Erythroblast (primary cell): ENCODE measurements at places on chromosomes 5 and 9.
A peak's percentile ranks its signal among the peaks of the same experiment; 100 is the strongest.

DNA sequence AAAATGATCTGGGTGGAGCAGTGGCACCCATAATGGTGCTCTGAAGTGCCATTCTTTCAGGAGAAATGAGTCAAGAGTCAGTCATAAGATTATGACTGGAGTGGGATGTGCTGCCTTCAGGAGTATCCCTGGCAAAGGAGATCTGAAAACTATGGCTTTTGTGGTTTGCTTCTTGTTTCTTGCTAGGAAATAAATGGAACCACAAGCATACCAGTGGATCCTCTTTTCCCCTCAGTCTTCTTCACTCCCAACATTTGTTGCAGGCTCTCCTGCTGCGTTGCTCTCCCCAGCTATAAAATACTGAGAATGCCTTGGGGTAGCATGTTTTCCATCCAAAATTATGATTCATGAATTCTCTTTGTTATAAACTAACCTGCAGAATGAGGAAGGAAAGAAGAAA, 199.1 kb downstream of the NNT start:
- DNase-seq = no peak

DNA sequence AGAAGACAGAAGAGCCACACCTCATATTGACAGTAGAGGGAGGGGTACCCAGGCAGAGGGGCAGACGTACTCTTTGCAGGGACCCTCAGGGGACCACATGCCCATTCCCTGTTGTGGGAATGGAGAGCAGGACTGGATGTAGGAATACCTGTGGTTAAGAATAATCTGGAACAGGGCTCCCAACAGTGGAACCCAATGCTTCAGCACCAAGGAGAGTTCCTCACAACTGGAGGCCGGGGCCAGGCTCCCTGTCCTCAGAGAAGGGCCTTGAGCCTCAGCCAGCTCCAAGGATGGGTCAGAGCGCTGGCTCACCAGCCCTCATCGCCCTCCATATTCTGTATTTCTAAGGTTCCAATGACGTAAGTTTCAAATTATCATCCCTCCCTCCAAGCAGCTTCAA, 7.4 kb upstream of the SHC3 start:
- DNase-seq = peak; percentile 14

GRCh38 chr5:78243639-78244038, 50.9 kb downstream of the AP3B1 start:
- no peak for DNase-seq

DNA sequence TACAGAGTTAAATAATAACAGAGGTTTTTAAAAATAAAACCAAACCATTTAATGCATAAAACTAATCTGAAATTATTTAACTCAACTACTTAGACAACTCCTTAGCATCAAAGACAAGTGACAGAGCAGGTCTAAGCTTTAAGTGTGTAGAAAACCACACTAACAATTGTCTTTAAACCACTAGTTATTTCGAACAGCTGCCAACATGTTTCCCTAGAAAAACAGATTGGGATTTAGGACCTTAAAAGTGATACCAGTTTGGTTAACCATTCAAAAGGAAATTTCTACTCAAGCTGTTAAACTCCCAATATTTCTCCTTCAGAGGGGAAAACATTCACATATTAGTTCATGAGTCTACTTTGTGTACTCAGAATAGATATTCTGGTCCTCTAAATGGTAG, 208.7 kb downstream of the BNC2 start:
- DNase-seq = no peak

DNA sequence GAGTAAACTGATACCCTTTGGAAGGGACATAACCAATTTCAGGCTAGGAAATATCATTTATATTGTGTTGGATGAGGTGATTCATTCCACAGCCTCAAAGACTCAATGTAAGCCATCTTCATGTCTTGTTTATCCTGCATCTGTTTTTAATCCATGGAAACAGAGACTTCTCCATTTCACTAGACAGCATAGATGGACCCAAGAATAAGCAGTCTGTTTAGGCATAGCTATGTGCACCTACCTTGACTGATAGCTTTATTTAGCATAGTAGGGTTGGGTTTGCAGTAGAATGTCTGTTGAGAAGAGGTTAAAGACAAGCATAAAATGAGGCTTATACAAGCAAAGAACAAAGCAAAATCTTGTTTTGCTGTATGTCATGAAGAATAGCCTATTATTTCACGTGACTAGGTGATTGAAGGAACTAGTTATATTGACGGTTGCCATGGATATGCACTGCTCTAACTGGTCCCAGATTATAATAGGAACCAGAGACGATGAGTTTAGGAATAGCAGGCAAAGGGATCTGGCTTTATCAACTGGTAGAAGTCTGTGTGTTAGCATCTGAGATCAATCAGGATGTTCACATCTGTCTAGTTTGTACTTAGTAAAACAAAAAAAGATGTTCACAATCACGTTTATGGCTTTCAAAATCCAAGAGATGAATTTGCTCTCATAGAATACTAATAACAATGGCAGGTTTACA, 154.8 kb upstream of the KLF9 start:
- DNase-seq = no peak

GRCh38 chr5:80653502-80653901, 950 bp upstream of the MSH3 start:
- DNase-seq = peak; percentile 72

- DNase-seq = no peak
Observed at GRCh38 chr5:86011937-86012336, 605.8 kb upstream of the COX7C start.

DNA sequence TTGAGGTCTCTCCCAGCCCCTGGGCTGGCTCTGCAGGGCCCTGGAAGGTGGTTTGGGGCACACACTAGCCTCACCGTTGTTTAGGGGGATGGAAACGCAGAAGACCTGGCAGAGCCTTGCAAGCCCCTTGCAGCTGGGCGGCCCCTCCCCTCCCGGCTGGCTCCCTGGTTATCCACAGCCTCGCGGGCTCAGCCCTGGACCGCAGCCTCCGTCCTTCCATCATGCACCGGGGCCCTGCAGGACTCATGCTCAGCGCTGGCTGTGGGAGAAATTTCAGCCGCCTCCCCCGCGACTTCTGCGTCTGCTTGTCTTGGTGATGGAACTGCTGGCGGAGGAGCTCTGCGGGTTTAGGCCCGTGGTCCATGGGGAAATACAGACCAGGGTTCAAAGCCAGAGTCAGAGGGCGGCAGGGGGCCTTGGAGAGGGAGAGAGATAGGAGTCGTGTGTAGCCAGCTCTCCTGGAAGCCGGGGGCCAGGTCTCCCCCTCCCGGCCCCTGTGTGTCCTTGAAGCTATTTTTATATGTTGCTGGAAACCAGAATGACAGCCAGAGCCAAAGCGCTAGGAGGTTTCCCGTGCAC, 75.8 kb upstream of the IER5L start:
- no peak for DNase-seq

GRCh38 chr5:140214831-140215230, 39.8 kb downstream of the CYSTM1 start:
- no peak for DNase-seq

DNA sequence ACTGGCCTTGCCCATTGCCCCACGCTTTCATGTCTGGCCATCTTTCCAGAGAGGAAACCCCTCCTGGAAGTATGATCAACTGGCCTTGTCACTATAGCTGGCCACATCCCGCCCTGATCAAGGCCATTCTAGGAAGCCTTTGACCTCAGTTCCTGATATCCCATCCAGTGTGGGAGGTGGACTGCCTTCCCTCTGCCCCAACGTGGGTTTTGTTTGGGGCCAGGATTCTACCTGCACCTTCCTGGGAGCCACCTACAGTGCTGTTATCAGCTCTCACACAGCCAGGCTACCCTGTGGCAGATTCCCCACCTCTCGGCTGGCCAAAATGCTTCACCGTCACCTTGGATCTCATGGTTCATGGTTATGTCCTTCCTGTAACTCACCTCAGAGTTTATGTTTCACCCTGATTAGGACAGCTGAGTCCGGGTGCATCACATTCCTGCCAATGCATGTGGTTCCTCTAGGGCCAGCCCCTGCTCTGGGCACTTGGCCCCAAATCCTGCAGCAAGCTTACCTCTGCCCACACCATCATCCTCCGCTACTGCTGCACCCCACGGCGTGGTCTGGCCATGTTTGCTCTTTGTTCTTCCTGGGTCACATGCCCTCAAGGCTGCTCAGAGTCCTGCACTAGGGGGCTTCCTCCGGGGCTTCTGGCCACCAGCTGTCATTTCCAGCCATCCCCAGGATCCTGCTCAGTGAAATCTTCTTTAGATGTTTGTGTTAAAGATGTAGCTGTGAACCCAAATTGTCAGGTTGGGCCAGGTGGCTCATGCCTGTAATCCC, 24.2 kb upstream of the S1PR3 start:
- no peak for DNase-seq

GRCh38 chr9:136409557-136410455, 608 bp downstream of the ENTR1 start:
- DNase-seq = peak; percentile 54

GRCh38 chr9:78035383-78035993, 3.9 kb upstream of the GNAQ start:
- DNase-seq = peak; percentile 86

DNA sequence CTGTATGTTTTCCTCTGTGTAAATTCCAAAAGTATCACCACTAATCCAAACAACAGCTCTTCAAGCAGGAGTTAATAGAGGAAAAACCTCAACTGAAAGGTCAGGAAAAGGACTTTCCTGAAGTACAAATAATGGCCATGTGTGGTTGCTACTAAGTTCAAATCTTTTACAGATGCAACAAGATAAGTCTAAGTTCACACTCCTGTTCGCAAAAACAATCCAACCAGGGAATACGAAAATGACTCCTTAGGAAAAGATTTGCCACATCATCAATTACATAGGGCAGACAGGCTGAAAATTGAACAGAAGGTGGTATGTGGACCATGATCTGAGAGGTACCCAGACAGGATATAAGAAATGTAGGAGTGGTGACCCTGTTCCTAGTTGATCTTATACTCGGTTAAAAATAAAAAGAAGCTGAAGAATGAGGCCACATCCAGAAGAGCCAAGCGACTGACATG, 210.2 kb downstream of the TSSK1B start:
- DNase-seq = no peak

DNA sequence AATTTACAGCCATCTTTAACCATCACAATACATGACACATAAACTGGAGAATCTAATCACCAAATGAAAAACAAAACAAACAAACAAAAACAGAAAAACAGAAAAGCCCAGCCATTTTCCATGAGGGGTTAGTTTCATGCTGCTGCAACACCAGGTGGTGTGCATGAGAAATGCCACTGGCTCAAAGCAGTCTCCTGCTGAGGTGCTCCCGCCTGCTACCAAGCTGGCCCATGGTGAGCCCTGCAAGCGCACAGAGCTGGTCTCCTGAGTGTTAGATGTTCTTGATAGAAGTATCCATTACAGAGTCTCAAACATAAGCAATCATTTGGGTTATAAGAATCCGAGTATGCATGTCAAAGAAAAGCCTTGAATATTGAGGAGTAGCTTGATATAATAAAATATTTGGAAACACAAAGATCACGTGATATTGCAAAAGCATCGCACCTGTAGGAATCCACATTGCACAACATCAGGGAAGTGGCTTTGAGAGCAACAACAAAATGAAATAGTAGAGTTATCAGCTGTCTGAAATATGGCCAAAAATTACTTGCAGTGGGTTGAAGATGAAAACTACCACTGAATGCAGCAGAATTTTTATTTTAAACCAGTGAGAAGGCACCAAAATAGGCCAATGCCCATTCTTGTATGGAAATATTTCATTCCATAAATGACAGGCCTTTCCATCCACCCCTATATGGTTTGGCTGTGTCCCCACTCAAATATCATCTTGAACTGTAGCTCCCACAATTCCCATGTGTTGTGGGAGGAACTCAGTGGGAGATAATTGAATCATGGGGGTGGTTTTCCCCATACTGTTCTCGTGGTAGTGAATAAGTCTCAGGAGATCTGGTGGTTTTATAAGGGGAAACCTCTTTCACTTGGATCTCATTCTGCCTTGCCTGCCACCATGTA, 194.8 kb downstream of the SYK start:
- no peak for DNase-seq

DNA sequence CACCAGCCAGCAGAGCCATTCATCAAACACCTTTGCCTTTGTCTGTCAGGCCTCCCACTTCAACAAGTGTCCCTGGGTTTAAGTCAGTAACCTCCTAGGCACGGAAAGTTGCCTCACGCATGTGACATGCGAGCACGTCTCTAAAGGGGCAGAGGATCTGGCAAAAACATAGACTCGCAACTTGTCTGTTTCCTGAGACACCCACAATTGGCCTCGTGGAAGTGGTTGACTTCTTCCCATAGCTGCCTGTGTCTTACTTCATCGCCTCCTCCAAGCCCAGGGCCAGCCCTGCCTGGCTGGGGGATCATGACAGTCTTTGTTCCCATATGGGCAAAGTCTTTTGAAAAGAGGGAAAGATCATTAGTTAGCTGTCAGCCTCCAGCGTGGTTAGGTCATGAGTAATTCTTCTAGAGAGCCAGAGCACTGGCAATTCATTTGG, 35.5 kb upstream of the GLRX start:
- no peak for DNase-seq

- DNase-seq = peak; percentile 45
Observed at GRCh38 chr5:177134697-177135225, 1.2 kb downstream of the NSD1 start.

DNA sequence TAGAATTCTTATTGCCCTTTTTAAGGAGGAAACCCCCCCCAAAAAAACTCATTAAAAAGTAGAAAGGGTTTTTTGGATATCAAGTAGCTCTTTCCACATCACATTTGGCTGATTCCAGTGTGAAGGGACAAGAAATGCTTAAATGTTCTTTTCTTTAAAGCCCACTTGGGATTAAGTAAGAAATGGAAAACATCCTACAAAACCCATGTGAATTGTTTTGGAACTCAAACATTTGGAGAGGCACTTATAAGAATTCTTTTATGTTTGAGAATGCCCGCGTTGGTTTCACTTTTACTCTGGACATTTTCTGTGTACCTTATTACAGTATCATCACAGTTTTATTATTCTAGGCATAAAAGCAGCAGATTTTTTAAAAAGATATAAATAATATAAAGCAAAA, 301.1 kb upstream of the ACTBL2 start:
- DNase-seq = no peak

DNA sequence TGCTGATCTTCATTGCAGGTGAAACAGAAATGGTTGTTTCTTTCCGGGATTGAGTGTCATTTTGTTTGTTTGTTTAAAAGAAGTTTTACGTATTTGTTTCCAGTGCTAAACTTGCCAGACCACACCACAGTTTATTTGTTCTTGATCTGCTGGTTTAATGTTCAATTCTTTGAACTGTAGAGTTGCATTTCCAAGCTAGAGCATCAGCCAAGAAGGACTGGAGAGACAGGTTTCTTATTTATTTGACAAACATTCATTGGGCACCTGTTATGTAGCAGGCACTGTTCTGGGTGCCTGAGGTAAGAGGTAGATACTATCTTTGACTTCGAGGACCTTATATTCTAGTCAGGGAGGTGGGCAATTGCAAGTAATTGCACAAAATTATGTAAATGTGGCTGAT, 45.0 kb downstream of the MCCC2 start:
- DNase-seq = no peak

DNA sequence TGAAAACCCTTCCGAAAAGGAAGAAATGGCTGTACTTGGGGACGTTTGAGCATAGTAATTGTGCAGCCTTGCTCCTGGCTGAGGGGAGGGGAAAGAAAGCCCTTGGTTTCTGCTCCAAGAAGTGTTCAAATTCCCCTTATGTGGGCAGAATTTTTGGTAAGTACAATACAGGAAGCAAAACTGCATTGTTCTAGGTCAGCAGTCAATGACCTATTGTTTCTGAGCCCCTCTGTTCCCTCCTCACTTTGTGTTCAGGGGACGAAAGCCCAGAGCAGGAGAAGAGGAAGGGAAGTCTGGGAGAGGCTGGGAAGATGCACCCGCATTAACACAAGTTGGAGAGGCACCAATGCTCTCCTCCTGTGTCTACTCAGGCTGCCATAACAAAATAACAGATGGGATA, 11.9 kb downstream of the BASP1 start:
- no peak for DNase-seq
